ENCODE measurements at places on chromosomes 6 and 20.

DNA sequence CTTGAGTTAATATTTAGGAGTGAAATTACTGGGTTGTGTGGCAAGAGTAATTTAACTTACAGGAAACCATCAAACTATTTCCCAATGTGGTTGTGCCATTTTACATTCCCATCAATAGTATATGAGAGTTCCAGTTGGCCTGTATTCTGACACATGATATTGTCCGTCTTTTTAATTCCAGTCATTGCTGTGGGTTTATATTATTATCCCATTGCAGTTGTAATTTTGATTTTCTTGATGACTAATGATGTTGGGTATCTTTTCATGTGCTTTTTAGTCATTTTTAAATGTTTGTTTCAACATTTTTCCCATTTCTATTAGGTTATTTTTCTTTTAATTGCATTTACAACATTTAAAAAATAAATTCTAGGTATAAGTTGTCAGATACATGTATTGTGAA, 614.0 kb downstream of the UTRN start:
- DNase-seq, result no peak

DNA sequence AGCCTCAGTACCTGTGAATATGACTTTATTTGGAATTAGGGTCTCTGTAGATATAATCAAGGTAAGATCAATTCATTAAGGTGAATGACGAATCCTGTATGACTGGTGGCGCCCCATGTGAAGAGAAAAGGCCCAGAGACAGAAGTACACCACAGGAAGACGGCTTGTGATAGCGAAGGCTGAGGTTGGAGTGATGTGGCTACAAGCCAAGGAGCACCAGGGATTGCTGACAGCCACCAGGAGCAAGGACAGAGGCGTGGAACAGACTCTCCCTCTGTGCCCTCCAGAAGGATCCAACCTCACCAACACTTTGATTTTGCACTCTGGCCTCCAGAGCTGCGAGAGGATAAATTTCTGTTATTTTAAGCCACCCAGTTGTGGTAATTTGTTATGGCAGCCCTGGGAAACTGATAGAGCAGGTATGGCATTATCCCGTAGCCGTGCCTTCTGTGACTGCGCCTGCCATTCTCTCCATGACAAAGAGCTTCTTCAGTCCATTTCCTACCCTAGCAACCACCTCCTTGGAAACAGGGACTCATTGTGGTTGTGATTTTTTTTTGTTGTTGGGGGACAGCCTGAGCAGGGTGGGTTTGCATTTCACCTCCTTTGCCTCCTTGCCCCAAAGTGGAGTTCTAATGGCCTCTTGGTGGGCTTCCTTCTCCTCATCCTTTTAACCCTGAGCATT, 29.6 kb downstream of the PTK7 start:
- DNase-seq, result no peak

DNA sequence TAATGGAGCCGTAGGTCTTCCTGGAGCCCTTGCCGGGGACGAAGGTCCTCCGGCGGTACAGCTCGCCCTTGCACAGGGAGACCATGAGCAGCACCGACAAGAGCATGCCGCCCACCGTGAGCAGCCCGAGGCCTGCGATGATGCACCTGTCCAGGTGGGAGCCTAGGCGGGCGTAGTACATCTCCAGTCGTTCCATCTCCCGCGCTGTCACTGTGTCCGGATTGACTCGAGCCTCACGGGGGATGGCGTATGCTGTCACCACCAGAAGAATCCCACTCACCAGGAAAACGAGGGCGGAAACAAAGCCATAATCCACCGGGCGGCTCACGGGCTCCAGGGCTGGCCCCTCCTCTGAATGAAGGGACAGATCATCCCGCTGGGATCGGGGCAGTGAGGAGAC, 3.8 kb downstream of the TMEM74B start:
- no peak for DNase-seq

DNA sequence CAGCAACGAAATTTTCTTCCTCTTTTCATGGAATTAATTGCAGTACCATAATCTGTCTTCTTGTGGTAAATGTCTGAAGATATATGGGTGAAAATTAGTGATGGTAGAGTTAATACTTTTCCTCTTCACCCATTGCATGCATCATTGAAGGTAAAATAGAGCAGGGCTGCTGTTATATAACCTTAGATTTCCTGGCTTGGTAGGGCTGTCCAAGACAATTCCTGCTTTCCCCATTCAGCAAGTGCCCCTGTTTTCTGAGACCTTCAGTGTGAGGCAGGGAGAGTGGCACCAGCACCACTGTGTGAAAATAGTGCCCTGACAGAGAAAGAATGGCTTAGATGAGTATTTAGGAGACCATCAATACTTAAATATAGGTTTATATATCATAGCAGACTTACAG, 202.0 kb downstream of the ZFAND3 start:
- DNase-seq, result no peak

DNA sequence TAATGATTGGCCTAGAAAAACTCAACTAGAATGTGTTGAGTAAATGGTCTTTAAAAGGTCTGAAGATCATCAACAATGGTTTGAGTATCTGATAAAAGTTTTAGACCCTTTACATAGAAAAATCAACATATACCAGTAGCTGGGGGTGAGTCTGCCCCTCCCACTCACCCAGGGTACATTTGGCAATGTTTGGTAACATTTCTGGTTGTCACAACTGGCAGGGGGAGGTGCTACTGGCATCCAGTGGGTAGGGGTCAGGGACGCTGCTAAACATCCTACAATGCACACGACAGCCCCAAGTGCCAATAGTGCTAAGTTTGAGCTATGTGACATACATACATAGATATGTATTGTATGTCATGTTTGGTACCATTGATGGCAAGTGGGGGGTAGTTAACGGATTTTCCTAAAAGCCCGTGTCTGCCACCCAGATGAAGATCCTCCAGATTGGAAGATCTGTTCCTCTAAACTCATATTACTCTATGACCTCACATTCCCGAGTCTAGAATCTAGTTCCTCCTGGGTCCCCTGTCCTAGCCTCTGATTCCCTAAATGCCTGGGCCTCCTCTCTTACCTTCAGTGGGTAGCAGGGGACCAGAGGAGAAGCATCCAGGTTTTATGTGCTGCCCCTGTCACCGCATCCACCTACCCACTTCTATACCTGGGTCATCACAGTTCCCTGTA, 2.5 kb upstream of the MMP9 start:
- DNase-seq, result no peak

DNA sequence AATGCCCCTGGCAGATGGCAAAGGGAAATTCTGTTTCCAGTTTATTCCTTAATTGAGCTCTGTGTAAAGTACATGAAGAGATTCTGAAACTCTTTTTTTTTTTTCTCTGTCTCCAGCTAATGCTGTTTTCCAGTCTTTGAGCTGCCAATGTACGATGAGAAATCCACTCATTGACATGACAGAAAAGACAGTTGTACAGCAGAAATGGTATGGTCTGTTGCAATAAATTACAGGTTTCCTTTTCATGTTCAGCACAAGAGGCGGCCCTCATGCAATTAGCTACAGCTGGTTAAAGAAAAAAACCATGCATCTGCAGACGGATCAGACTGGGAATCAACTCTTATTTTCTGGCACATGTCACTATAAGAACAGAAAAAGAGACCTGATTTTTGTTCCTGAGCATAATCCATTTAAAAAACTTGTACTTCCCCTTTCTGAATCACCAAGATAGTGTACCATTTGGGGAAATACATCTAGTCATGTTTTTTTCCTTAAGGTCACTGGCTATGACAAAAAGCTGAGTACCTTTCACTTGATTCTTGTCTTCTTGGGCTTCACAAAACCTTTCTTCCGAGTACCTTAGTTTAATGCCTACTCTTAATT, 289.8 kb upstream of the PREP start:
- no peak for DNase-seq

DNA sequence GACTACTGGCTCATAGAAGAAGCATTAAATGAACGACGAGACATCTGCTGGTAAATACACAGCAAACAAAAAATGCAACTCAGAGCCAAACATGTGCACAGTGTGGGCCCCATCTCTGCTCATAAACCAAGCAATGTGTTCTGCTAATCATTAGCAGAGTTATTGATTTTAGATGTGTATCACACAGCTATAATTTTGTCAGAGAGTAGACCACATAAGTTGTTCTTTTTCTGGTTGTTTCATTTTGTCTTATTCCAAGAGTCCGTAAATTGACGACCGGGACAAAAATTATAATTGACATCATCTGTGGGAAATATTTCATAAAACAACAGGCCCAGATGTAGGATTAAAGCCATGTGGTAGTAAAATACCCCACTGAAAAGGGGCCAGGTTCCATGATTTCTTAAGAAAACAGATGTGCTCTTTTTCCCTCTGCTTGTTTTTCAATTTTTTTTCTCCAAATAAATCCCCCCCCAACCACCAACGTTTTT, 423.6 kb downstream of the HAO1 start:
- no peak for DNase-seq

GRCh38 chr20:13402171-13402760, 181.2 kb downstream of the ISM1 start:
- DNase-seq, result no peak

DNA sequence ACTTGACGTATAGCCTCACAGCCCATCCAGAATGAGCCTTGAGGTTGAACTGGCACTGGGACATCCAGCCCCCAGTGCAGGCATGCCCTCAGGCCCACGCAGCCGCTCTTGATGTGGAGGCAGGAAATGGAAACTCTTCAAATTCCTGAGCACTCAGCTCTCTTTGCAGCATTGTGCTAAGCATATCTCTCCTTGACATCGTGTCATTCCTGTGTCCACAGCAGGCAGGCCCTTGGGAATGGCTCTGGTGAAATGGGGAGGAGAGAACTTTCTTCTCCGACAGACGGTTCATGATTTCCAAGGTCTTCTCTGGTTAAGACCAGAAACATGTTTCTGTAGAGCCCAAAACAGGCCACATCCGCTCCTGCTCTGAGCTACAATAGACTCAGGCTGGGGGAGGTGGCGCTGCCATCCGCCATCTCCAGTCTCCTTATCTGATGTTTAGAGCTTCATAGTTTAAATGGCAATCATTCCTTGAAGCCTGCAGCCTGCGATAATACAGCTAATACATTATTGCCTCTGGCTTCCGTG, 248.8 kb downstream of the CDH4 start:
- DNase-seq, result no peak

DNA sequence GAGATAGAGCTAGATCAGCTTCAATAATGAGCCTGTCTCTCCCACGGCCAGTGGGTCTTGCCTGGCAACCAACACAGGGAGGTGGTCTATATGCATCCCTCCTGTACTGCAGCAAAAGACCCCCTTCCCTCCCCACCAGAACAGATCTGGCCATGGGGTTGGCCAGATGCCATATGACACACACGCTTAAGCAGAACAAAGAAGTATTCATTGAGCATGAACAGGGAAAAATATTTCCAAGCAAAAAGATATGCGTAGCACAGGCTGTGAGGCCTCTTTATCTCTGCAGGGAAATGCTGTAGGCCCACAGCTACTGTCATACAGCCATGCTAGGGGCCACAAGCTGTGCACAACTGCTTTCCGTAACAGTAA, 73.4 kb upstream of the NRSN1 start:
- no peak for DNase-seq

GRCh38 chr6:159973951-159974350, 5.1 kb downstream of the IGF2R start:
- DNase-seq, result no peak

- no peak for DNase-seq
Measured at GRCh38 chr6:124974771-124975377, 12.6 kb downstream of the RNF217 start.

DNA sequence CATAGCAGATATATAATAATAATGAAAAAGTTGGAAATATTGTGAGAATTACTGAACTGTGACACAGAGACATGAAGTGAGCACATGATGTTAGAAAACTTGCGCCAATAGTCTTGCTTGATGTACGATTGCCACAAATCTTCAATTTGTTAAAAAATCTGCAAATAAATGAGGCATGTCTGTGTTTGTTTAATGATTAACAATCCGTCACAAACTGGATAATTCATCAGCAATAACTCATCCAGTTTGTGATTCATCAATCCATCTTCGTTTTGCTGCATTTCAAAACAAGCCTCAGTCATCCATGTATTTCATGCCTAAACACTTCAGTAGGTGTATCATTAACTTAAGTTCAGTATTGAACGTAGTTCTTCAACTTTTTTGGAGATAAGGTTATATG, 25.5 kb upstream of the SMIM26 start:
- DNase-seq, result no peak

DNA sequence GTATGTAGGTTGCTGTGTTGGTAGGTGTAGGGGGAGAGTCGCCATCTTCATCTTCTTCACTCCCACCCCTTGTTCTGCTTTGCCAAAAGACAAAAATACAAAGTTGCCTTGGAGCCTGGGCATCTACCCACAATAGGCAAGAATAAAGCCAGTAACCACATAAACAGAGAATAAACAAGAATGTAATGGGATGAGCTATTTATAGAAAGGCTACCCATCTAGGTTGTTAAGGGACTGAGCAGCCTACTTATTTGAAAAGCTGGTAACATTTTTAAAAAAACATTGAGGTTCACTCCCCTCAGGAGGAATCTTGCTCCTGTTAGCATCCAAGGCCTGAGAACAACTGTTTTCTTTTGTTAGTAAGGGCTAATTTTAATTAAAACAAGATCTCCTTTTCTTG, 301.4 kb upstream of the STXBP5 start:
- DNase-seq, result no peak

GRCh38 chr6:117573006-117573680, 29.2 kb downstream of the GOPC start:
- DNase-seq, result no peak

DNA sequence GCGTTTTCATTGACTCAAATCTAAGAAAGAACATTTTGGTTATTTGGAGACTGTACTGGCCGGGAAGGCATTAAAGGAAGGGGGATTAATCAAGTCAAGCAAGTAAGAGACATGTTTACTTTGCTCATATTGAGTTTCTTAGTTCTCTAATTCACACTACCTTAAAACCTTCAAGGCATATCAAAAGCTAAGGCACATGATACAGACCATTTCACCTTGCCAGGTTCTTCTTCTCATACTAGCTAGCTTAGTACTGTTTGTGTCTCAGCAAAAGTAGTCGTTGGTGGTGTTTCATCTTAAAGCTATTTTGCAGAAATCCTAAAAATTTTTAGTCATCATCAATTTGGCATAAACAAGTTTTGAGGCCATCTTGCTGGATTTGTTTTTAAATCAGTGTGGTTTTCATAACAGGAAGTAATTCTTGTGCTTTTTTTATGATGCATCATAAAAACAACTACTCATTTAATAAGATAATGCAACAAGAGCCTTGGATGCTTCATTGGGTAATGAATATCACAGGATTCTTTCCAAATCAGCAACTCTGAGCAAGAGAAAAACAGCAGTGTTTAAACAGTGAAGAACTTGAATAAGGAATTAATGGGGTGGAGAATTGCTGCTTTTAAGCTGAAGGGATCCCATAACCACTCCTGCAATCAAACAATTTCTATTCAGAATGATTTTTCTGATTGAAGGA, 425.3 kb downstream of the EPM2A start:
- no peak for DNase-seq

GRCh38 chr6:45607798-45608197, 230.1 kb upstream of the SUPT3H start:
- DNase-seq, result no peak

DNA sequence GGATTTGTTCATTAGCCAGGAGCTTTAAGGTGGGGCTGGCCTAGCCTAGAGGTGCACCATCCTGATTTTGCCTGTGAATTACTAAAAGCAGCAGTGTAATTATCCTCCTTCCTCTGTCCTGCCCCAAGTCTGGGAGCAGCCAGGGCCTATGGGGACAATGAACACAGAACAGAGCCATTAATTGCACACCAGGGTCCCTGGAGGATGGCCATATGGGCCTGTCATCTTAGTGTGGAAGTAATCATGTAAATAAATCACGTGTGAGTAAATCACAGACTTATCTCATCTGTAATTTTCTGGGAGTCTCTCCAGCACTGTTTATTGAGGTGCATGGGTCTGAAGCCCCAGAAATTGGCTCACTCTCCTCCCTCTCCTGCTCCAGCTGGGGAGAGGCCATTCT, 176.3 kb downstream of the LRFN2 start:
- DNase-seq, result no peak

Data from activated effector memory CD4-positive, alpha-beta T cell treated with Interleukin-2 at 50 U/mL for 16 hours (primary cell).